Right lung (tissue), 10 donors: ENCODE measurements at places on chromosomes 11 and 22. TPM values are rescaled to one million over a fixed set of nuclear protein-coding genes. Genes with fewer than 3 reads are reported as not detected.

DNA sequence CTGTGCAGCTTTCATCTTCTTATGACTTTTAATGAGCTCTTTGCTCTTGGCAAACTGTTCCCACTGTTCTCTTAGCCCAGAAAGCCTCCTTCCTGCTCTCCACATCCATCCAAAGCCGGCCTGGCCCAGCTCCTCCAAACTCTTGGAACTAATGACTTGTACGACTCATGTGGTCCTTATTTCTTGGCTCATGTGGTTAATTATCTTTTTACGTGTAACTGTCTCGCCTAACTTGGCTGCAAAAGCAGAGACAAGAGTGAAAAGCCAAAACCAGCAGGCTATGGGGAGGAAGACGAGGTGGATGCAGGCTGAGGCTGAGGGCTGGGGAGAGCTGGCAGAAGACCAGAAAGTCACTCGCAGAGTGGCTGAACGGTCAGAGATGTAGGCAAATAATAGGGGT, 5.5 kb downstream of the CSNK2A3 start:
- peak; percentile 45 for DNase-seq

GRCh38 chr11:118379497-118379896, 20.1 kb downstream of the UBE4A start:
- no peak for DNase-seq

DNA sequence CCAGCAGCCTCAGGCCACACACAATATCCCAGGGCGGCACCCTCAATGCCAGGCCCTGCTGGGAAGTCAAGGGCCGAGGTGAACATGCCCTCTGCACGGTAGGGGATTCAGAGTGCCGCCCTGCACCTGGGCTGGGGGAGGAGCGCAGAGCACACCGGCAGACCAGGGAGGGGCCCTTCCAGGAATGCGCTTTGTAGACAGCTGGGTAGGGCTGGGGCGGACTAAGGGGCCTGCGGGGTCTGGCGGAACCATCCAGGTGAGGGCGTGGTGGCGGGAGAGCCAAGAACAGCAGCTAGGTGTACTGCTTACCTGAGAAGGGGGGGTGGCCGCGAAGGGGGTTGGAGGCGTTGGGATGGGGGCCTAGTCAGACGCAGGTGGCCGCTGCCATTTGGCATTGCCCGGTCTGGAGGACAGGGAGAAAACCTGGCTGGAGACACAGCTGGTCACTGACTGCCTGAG, 26.0 kb downstream of the DUSP8 start:
- no peak for DNase-seq

- DNase-seq, result no peak
Measured at GRCh38 chr22:22756109-22756508, 111.7 kb downstream of the GGTLC2 start.

GRCh38 chr11:37504060-37504611, 906.1 kb upstream of the RAG2 start:
- no peak for DNase-seq

GRCh38 chr11:132987936-132988335, 544.4 kb downstream of the OPCML start:
- no peak for DNase-seq

DNA sequence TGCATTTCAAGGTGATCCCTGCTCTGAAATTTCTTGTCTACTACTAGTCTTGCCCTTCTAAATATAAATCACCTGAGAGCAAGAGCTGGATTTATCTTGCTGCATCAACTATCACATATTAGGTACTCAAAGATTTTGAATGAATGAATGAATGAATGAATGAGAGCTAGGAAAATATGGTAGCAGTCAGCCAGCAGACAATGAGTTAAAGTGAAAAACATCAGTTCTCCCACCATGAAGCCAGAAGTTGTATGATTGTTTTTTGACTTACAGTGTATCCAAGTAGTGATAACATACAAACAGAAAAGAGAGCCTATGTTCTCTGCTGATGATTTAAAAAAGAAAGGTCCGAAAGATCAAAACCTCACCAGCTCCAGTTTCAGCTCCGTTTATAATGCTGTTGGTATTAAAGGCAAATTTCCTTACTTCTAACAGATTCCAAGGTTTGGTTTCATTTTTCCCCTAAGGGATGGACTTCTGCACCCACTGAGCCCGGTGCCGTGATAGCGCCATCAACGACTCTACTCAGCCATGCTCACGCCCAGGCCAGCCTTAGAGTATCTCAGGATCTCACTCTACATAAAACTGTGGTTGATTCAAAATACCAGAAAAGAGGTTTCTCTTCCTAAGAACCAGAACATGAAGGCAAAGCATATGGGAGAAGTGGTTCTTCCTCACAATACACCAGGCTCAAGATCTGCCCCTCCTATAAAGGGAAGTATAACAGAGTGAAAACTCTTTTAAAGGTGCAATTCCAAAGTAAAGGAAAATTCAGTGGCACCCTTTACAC, 92.0 kb downstream of the SGSM3 start:
- no peak for DNase-seq

DNA sequence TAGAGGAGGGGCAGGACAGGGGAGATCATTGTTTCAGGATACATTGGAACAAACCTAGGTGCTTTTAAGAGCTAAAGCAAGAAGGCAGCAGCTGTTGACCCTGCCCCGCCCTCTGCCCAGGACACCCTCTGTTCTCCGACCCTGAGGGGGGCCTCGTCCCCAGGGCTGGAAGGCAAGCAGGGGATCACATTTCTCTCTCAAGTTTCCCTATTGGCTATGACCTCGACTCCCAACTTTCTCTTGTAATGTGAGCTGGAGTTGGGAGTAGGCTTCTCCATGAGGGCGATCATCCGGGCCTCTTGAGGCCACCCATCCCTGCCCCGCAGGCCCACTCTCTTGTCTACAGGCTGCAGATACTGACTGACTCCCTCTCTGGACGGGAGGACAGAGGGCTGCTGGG, 37.7 kb downstream of the DSCAML1 start:
- DNase-seq, result no peak

DNA sequence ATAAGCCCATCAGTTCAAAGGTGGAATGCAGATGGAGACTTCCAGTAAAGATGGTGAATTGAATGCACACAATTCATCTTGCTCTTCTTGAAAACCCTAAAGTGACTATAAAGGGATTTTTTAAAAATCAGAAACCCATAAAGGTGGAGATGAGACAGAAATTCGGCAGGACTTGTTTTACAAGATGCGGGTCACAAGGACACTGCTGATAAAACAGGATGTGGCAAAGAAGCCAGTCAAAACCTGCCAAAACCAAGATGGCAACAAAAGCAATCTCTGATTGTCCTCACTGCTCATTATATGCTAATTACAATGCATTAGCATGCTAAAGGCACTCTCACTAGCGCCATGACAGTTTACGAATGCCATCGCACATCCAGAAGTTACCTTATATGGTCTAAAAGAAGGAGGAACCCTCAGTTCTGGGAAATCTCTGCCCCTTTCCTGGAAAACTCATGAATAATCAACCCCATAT, 137.1 kb downstream of the NECTIN1 start:
- no peak for DNase-seq

AMOTL1 gene
- polyA plus RNA-seq, result 51.1 TPM

DNA sequence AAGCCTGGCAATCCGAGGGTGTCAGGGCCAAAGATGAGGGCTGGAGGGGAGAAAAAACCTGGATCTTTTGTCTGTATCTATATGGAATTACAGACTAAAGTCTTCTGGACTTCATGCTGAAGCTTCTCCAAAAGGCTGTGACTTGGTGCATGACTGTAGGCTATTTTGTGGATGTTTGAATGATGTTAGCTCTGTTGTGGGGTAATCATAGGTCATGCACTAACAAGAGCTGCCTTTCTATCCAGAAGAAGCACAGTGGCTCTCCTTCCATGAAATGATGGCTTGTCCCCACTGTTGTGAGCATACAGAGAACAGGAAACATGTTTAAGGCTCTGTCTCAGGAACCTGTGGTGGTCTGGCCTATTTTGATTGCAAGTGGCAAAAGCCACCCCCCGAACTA, 263.3 kb upstream of the PLET1 start:
- no peak for DNase-seq

DNA sequence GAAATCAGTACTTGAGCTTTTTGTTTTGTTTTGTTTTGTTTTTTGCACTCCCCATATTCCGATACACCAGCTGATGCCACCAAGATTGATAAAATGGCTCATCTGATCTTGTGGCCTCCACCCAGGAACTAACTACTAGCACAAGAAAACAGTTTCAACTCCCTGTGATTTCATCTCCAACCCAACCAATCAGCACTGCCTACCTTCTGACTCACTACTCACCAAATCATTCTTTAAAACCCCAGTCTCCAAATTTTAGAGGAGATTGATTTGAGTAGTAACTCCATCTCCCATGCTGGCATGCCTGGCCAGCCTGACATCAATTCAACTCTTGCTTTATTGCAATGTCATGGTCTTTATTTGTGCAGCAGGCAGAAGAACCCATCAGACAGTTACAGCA, 16.1 kb upstream of the CRTAM start:
- no peak for DNase-seq

RIMBP3B gene
- not detected for polyA plus RNA-seq

GRCh38 chr11:65150509-65151299, 16.4 kb upstream of the SYVN1 start:
- DNase-seq, result peak; percentile 17

- no peak for DNase-seq
Measured at GRCh38 chr22:45210577-45210976, 30.1 kb downstream of the KIAA0930 start.

GRCh38 chr11:12618743-12619540, 55.3 kb upstream of the TEAD1 start:
- DNase-seq, result no peak

SYT12 gene
- polyA plus RNA-seq, result 0.16 TPM

DSCAML1 gene
- polyA plus RNA-seq, result 1.1 TPM

DNA sequence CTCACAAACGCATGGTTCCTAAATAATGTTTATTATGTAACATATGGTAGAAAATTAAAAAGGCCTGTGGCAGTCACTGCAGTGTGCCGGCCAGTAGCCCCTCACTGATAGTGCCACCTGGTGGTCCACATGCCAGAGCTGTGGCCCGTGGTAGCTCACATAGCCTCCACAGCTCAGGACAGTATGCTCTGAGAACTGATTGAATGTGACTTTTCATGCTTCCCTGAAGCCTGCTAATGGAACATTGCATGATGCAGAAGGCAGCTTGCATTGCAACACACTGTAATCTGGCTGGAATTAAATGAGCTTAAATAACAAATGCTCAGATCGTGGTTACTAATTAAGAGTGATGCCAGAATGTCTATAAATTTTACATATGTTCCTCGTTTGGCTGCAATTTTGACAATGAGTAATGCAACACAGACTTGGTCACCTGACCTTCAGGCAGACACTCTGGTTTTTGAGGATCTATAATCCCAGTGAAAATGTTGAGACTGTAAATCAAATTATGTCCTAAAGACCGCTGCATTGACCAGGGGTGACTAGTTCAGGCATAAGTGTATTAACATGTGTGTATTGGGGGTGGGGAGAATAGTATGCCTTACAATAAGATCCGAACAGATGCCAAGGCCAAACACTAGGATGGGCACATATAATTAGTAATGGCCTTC, 566.4 kb downstream of the METTL15 start:
- peak; percentile 40 for DNase-seq

DNA sequence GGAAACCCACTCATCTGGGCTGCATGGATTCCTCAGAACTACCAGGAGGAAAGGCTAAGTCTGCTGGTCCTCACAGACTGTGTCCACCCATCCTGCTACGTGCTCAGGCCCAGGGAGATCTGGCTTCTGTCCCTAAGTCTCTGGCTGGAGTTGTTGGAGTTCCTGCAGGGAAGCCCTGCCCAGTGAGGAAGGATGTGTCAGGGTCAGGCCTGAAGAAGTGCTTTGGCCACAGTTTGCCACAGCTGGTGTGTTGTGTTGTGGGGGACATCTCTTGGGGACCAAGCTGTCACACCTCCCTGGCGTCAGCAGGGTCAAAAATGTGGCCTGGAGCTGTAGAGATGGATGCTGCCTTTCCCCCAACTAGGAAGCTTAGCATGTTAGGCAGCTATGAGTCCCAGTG, 684.7 kb downstream of the METTL15 start:
- DNase-seq, result no peak

DNA sequence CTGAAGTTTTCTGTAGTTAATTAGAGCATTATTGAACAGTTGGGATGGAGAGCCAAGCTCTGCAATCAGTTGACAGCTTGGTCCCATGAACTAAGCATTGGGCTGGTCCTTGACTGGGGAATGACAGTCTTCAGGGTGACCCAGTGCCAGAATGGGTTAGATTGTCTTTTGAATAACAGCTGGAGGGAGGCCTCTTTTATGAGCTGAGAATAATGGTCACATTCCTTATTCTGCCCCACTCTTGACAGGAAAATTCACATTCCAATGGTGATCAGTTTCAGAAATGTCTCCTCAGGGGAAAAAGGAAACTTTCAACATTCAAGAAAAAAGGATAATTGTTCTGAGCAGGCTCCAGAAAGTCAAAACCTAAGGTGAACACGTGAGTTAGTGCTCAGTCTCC, 113.9 kb downstream of the KIRREL3 start:
- DNase-seq, result no peak

DNA sequence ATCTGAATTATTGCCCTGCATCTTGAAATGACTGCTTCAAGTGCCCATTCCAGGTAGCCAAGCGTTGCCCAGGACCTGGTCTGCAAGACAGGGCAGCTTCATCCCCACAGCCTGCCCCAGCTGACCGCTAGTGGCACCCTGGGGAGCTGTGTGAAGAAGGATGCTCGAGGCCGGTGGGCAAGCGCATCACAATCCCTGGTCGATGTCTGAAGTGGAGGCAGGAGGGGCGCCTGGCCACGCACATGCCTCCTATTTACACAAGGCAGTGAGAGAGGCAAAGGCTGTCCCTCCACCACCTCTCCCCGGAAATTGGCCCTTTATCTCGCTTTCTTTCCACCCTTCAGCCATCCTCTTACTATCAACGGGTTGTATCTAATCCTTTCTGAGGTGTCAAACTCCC, 28.1 kb upstream of the PHF21A start:
- no peak for DNase-seq

GRCh38 chr11:11667056-11667455, 45.3 kb upstream of the GALNT18 start:
- DNase-seq, result no peak

OR9Q1 gene
- not detected for polyA plus RNA-seq

DNA sequence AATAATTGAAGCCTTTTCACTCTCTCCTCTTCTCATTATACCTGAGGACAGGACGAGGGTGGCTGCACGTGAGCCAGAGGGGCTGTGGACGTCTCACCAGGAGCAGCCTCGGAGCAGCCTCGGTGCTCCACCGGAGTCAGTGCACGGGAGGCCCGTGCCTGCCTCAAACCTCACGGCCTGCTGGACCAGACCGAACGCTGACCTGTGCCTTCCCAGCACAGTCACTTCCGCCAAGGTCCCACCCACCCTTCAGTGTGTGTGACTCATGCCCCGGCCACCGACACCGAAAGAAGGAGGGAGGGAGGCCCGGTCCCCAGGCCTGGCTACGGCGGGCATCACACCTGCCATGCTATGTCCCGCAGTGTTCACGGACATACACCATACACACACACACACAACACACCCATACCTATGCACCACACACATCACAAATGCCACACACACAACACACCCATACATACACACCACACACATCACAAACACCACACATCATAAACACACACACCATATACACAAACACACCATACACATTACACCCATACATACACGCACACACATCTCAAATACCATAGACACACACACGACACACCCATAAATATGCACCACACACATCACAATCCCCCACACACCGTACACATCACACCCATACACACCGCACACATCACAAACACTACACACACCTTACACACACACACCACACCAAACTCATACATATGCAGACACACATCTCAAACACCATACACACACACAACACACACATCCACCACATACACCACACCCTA, 1506.5 kb downstream of the TBC1D22A start:
- DNase-seq, result no peak
